ENCODE measurements at places on chromosomes 6 and 20. TPM values are rescaled to one million over a fixed set of nuclear protein-coding genes. Genes with fewer than 3 reads are reported as not detected.

ARG1 gene
- not detected for total RNA-seq

GRCh38 chr6:135283926-135284325, 102.8 kb downstream of the MYB start:
- no peaks in the 10 kb centered on the region for H3K27me3 ChIP-seq
- no peak overlapping the region for H3K27ac ChIP-seq
- H3K4me3 ChIP-seq = no peak overlapping the region
- DNase-seq = no peak

- H3K36me3 ChIP-seq = no peaks in the 10 kb centered on the region
- no peak for DNase-seq
- H3K4me3 ChIP-seq = no peak overlapping the region
- no peaks in the 10 kb centered on the region for H3K4me1 ChIP-seq
Observed at GRCh38 chr6:141783585-141783984, 349.1 kb upstream of the GJE1 start.

RAMACL gene
- 0.77 TPM for total RNA-seq

DNA sequence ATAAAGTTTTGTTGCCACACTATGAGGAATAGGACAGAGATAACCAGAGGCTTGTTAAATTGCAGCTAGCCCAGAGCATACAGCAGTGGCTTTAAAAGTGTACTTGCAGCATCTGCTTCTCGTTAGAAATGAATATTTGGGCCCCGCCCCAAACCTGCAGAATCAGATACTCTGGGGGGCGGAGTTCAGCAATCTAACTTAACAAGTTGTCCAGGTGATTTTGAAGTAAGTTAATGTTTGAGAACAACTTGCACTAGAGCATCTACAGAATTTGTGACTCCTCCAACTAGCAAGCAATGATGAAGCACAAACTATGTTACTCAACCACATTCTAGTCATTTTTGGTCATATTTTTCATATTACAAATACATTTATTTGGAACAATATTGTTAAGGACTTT, 10.6 kb upstream of the SUPT3H start:
- H3K4me3 ChIP-seq = no peak overlapping the region
- no peak for DNase-seq
- H3K4me1 ChIP-seq = no peaks in the 10 kb centered on the region
- no peak overlapping the region for H3K27ac ChIP-seq
- no peaks in the 10 kb centered on the region for H3K27me3 ChIP-seq

HLA-DMA gene
- 1.9 TPM for total RNA-seq

Data from A673 (cell line).